ENCODE measurements at places on chromosomes 13 and 19.

GRCh38 chr19:37990362-37990761 lies 83.4 kb downstream of the SIPA1L3 start:
- DNase-seq = no peak

DNA sequence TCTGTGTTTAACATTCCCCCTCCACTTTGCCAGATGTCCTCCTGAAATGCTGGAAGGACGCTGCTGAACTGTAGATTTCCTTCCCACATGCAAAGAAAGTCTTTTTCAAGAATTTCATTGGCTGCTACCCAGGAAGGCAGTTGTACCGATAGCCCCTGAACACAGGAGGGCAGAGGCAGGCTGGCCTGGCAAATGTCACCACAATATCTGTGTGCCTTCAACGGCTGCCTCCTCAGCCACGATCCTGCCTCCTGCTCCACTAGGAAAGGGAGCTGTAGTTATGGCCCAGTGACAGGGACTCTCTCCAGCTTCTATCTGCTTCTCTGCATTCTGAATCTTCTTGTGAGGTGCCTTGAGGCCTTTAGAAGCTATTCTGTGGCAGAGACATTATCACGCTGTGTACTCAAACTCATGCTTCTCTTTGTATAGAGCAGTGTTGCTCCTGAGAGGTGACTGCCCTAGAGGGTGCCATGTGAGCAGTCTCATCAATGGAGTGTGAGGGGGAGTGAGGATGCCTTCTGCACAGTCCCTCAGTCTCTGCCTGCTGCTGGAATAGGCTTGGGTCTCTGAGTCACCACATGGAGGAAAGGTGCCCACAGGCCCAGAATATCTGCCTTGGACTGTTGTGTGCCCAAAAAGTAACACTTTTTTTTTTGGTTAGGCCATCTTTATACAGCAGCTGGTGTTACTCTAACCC lies 279.8 kb downstream of the DNAJC15 start:
- DNase-seq = peak; percentile 89

- no peak for DNase-seq
Observed at GRCh38 chr19:53047379-53047778, 2.8 kb downstream of the ERVV-2 start.

DNA sequence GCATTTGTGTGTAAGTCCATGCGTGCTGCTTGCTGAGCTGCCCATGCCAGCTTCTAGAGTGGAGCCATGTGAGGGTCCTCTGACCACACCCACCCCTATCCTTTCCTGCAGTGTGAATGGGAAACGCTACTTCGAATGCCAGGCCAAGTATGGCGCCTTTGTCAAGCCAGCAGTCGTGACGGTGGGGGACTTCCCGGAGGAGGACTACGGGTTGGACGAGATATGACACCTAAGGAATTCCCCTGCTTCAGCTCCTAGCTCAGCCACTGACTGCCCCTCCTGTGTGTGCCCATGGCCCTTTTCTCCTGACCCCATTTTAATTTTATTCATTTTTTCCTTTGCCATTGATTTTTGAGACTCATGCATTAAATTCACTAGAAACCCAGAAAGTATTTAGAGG lies 10.3 kb downstream of the TBCB start:
- no peak for DNase-seq

- no peak for DNase-seq
Observed at GRCh38 chr13:75309981-75310580, 171.9 kb downstream of the TBC1D4 start.

DNA sequence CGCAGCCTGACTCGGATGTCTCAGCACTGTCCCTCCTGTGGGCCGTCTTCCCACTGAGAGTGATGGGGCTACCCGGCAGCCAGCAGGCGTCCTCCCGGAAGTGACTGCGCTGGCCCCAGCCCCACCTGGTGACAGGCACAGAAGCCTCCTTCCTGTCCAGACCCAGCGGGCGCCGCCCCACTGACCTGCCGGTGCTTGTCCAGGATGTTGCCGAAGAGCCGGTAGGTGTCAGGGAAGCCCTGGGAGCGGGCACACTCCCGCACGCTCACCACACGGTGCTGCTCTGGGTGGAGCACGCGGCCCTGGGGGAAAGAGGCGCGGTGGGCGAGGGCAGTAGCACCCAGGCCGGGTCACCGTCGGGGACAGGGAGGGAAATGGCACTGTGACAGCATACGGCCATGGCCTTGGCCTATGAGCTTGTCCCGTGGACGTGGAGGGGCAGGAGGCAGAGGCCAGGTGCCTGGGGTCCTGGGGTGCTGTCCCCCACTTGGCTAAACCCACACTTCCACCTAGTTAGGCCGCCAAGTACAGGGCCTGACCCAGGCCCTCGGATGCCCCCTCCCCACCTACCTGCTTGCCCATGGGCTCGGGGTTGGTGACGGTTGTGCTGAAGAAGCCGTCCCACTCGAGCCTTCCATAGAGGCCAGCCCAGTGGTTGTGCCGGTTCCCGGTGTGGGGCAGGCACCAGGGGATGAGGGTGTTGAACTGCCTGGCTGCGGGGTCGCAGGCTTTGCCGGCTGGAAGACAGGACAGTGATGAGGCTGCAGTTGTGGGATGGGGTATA lies 16.0 kb upstream of the EIF3G start:
- no peak for DNase-seq

GRCh38 chr13:31191748-31192147 lies 8.0 kb upstream of the B3GLCT start:
- DNase-seq = no peak

- DNase-seq = no peak
Observed at GRCh38 chr13:29185926-29186325, 365.8 kb downstream of the MTUS2 start.

DNA sequence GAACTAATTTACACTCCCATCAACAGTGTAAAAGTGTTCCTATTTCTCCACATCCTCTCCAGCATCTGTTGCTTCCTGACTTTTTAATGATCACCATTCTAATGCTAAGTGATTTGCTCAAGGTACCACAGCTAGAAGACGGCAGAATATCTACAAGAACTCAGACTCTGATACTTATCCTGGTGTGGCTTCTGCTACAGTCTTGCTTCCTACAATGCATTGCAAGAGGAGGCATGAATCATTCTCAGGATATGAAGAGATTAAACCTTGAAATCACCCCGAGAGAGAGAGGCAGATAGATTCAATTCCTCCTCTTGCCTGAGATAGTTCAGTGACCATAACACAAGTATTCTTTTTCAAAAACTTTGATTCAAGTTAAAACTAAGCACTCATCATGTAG lies 306.4 kb downstream of the TBC1D4 start:
- no peak for DNase-seq

DNA sequence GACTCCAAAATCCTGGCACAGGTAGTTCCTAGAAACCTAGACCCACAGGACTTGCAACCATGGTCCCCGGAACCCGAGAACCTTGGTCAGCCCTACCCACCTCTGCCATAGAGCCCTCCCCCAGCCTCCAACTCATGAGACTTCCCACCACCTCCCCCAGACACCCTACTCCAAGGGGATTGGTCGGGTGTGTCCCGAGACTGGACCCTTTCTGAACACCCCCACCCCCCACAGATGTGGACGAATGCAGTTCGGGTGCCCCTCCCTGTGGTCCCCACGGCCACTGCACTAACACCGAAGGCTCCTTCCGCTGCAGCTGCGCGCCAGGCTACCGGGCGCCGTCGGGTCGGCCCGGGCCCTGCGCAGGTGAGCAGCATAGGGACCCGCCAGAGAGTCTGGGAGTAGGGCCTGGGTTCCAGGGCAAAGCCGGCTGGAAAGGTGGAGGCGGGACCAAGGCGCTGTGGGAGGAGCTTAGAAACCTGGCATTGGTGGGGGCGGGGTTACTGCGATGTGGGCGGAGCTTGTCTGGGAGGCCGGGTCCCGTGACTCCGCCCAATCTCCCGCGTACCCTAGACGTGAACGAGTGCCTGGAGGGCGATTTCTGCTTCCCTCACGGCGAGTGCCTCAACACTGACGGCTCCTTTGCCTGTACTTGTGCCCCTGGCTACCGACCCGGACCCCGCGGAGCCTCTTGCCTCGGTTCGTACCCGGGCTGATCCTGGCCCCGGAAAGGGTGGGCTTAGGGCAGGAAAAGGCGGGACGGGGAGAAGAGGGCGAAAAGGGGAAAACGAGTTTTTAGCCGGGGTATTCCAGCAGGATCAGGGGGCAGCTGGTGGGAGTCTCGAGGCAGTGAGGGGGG lies 11.9 kb downstream of the LTBP4 start:
- no peak for DNase-seq

- DNase-seq = no peak
Observed at GRCh38 chr19:41930322-41930722, 2.1 kb upstream of the ERFL start.
